ENCODE measurements at places on chromosomes 7 and 10.

- no peak for DNase-seq
Observed at GRCh38 chr10:95558593-95559320, 2.4 kb downstream of the SORBS1 start.

GRCh38 chr10:132361581-132362101, 29.6 kb downstream of the LRRC27 start:
- no peak for DNase-seq

DNA sequence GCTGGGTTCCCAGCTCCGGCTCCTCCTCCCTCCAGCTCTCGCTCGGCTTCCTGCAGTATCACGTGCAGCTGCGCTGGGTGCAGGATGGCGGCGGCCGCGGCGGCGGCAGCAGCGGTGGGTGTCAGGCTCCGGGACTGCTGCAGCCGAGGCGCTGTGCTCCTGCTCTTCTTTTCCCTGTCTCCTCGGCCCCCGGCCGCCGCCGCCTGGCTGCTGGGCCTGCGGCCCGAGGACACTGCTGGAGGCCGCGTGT, at the start of gene CNNM1:
Gene CNNM1 (plus strand): TSS at position 53 of the 250 bp plus-strand sequence. CDS start 32 bp downstream, at position 85.
- DNase-seq, result no peak

- DNase-seq, result no peak
Observed at GRCh38 chr7:87091487-87092066, 32.1 kb upstream of the ELAPOR2 start.

- DNase-seq, result no peak
Observed at GRCh38 chr10:86169066-86169465, 197.5 kb downstream of the GRID1 start.

DNA sequence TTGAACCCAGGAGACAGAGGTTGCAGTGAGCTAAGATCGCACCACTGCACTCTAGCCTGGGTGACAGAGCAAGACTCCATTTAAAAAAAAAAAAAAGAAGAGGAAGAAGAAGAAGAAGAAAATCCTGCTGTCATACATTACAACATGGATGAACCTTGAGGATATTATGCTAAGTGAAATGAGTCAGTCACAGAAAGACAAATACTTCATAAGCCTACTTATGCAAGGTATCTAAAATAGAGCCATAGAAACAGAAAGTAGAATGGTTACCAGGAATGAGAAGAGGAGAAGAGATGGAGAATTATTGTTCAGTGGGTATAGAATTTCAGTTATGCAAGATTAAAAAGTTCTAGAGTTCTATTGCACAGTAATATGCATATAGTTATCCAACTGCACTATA, 466.5 kb downstream of the PLXNA4 start:
- DNase-seq, result no peak

- no peak for DNase-seq
Observed at GRCh38 chr7:70738151-70738885, 393.6 kb upstream of the GALNT17 start.

DNA sequence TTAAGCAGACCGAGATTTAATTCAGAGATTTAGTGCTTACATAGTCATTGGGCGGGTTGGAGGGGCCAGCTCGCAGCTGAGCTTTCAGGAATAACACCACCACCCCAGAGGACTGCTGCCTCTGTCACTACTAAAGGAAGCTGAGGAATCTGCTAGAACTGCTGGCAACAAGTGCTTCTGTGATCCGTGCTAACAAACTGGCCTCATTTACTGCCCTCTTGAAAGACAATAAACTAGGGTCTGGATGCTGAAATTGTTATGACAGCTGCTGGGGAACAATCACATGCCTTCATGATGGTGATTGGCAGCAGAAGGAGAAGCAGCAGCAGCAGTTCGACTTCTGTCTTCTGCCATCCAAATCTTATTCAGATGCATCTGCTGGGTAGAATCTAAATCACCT, 285.5 kb upstream of the TAC1 start:
- no peak for DNase-seq

DNA sequence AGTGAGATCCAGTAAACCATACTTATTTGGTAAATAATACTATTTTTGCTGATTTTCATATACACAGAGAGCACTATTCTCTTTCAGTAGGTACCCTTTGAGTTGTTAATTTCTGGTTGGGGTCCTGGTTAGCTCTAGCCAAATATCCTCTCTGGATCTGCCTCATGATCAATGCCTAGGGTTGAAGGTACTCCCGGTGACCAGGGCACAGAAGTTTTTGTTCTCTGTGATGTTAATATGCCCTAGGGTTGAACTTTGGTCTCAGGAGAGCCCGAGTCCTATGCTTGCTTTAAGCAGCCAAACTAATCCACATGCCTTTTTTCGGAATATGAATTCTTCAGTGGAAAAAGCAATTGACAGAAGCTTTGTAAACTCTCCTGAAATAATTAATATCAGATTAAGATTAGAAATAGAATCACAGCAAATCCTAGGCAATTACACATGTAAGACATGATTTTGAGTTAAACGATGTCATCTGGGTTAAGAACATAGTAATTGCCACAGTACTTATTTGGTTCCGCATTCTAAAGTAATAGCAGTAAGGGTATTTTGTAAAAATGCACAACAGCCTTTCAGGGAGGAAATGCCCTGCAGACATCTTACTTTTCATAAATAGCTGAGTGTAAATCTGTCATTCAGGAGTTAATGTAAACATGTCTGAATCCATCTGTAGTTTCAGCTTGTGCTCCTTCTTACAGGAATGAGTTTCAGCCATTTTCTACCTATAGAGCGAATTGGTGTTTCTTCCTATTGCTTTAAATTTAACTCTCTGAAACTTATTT, 10.1 kb downstream of the CHN2 start:
- DNase-seq, result no peak

GRCh38 chr10:77016855-77017254, 620.8 kb downstream of the KCNMA1 start:
- DNase-seq, result no peak

DNA sequence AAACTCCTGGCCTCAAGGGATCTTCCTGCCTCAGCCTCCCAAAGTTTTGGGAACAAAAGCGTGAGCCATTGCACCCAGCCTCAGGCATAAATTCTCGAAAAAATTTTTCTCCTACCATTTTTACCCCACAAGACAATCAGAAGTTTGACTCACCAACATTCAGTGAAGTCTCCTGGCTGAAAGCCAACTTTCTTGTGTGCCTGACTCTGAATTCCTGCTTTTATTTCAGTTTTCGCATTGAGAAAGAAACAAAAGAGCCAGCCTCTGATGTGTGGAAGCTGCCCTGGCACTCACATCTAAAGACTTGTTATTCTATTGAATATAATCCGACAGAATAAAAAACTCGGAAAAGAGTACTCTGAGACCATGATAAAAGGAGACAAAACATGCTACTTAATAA, 402.9 kb downstream of the MAGI2 start:
- no peak for DNase-seq

All from cerebellar nuclear complex (tissue), 1 donor.